ENCODE measurements at places on chromosomes 3 and 15.

DNA sequence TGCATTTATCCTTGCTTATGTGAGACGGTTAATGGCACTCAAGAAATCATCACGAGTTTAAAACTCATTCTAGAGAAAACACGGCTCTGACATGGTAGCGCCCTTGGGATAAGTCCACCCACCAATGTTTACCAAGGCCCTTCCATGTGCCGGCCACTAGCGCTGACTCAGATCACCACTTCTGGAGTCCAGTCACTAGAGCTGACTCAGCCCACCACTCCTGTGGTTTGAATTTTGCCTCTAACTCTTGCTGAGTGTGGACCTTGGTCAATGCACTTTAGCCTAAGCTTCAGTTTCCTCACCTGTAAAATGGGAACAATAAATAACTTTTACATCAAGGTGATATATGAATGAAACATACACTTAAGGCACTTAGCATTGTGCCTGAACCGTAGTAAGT, 358.4 kb upstream of the PROK2 start:
- DNase-seq = no peak

DNA sequence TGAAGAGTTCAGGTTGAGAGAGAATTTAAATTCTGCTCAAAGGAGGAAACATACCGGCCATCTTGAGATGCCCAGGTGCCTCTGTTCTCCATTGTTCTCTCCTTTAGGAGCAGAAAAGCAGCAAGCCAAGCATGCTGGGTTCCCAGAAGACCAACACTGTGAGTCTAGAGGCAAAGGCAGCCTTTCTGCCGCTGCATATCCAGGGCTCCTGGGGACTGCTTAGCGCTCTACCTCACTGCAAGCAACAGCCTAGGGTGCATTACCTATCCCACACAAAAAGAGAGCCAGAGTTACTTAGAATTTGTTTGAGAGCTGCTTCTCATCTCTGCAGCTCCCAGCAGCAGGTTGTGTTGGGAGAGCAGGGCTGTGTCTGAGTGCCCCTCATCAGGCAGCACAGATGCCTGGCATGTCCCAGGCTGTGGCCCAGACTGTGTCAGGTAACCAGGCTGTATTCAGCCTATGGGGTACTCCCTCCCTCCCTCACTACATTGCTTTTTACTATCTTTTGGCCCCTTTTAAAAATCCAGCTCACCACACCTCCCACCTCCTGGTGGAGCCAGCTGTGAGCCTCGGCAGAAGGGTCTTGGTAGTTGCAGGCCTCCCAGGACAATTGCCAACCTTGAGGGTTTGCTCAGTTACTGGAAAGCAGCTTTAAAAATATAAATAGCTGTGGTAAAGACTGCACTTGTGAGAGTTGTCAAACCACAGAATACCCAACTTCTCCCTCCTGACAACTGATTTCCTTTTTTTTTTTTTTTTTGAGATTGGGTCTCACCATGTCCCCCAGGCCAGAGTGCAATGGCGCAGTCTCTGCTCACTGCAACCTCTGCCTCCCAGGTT, 30.2 kb downstream of the BCL2L10 start:
- peak; percentile 28 for DNase-seq

GRCh38 chr3:135487261-135487660, 478.3 kb upstream of the PPP2R3A start:
- DNase-seq = no peak

DNA sequence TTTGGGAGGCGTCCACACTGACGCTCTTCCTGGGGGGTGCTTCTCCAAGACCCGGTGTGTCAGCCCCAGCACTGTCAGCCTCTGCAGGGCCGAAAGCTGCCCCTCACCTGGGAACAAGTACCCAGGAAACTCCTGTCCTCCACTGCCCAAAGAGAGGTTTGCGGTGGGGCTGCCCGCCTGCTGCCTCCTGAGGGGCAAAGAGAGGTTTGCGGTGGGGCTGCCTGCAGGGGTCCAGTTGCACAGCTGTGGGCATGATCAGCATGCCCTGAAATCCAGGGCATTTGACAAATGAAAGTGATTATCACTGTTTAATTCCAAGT, 15.1 kb upstream of the SNRPA1 start:
- no peak for DNase-seq

DNA sequence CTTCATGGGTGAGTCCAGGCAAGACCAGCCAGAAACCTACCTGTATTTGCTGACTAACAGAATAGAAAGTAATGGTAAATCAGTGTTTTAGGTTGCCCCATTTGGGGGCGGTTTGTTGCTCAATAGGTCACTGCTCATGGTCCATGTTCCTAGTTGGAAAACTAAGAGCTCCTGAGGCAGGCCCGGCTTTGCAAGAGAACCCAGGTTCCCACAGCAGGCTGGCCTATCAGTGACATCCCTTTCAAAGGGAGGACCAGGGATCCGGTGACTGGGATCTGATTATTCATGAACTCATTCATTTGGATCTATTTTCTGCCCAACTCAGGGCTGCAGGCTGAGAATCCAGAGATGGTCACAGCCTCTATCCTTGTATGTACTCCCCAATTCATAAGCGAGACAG, 163.9 kb downstream of the WNT7A start:
- DNase-seq = no peak

All from H7 (cell line).